Activated CD4-positive, alpha-beta T cell treated with anti-CD3 and anti-CD28 coated beads for 48 hours (primary cell): ENCODE measurements at places on chromosomes 6 and 20.
A peak's percentile ranks its signal among the peaks of the same experiment; 100 is the strongest.

GRCh38 chr6:2976571-2977085 lies 5.3 kb upstream of the SERPINB6 start:
- DNase-seq: no peak

- peak; percentile 86 for DNase-seq
Measured at GRCh38 chr6:33312361-33313104, 1.3 kb downstream of the TAPBP start.

- peak; percentile 71 for DNase-seq
Measured at GRCh38 chr6:138161338-138162110, at the start of gene ARFGEF3. ARFGEF3 (plus strand) TSS chr6:138161939; CDS start chr6:138162087, 148 bp downstream.

GRCh38 chr6:119717942-119718341 lies 368.4 kb upstream of the MAN1A1 start:
- DNase-seq: no peak

GRCh38 chr20:12788632-12789299 lies 220.0 kb upstream of the SPTLC3 start:
- no peak for DNase-seq

DNA sequence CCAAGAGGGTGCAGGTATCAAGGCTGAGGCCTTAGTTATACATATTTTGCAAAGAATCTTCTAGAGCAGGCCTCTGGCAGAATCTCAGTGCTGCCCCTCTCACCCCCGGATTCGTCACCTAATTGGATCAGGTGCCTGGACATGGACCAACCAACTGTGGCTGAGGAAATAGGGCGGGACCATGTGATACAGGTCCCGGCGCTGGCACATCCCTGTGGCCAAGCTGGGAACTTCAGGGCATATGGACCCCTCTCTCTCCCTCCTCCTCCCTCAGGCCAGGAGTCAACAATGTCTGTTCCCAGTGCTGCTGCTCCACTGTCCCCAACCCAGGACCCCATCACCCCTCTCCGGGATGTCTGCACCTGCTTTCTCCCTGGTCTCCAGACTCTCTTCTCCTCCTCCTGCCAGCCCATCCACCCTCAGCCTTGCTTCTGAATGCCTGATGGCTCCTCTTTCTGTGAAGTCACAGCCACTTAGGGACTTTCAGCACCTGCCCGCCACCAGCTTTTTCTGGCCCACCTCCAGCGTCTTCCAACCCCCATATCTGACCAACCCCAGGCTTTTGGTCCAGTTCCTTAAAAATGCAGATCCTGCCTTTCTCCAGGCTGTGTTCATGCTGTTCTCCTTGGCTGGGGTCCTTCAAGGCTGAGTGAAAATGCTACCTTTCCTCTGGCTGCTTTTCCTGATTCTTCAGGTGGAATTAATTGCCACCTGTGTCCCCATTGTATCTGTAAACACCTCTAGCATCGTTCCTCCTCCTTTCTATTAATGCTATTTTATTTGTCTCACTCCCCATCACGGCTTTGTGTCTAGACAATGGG lies 19.0 kb upstream of the MLN start:
- peak; percentile 27 for DNase-seq

DNA sequence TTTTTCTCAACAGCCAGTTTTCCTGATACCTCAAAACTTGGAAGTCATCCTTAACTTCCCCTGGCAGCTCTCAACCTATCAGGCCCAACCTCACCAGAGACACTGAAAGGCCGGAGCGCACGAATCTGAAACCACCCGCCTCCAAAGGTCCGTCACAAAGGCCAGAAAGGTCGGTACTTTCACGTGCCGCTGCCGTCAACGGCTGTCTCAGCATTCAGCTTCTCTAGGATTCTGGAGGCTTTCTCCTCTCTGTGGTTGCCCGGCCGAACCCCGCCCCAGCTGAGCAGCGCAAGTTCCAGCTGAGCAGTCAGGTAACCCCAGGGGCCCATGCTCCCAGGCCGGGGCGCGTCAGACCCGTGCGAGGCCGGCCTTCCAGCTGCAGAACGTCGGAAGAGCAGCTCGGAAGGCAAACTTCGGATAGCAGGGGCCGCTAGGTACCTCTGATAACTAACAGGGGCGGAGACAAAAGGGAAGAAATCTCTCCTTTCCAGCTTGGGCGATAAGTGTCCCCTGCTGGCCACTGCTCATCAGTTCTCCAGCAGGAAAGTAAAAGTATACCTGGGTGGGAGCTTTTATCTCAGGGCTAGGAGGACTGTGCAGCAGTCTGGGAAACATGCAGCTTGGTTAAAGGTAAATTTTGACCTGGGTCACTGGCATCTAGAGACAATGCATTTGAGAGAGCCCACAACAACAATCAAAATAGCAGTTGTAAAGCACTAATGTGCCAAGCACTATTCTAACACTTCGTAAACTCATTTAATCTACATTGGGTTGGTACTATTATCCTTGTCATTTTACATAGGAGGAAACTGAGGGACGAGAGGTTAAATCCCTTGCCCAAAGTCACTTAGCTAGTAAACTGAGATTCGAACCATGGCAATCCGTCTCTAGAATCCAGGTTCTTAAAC lies 16.1 kb downstream of the ZSCAN12 start:
- peak; percentile 65 for DNase-seq

- DNase-seq: no peak
Measured at GRCh38 chr6:78709021-78709420, 158.3 kb upstream of the IRAK1BP1 start.

DNA sequence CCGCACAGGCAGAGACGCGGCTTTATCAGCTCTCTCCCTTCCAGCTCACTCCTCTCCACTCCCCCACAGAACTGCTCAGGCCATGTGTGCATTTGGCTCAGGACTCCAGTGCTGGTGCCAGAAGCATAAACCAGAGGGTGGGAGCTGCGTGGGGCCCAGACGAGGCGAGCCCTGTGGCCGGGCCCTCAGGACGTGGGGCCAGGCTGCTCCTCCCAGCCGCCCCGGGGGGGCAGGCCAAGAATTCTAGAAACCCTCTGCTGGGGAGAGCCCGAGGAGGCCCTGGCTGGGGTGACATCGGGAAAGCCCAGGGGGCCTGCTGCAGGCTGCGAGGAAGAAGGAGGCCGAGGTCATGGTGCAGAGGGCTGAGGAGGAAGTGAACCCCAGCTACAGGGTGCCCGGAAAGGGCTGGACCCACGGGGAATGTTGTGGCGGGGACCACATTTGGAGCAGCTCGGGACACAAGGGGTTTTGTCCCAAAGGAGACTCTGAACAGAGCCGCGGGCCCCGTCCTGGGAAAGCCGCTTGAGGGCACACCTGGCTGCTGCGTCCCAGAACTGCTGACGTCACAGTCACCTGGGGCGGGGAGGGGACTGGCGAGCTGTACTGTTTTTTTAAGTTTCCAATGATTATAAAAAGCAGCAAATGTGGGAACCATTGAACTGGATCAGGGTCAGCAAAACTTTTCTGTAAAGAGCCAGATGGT lies 107.1 kb downstream of the BANF2 start:
- DNase-seq: no peak

- no peak for DNase-seq
Measured at GRCh38 chr6:39493777-39494176, 171.3 kb upstream of the KCNK16 start.

DNA sequence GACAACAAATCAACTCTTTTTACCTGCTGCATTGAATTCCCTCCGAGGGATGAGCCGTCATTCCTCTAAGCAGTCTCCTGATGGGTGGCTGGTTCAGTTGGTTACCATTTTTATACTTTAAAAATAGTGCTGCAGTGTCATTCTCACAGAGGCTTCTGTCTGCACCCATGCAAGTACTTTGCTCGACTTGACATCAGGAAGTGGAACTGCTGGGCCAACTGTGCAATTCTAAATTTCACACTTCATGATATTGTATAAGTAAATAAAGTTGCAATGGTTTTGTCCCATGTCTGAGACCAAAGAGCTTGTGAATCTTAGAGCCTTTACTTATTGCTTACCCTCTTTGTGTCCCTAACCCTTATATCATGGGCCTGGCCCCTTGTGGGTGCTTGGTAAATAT lies 2.5 kb downstream of the BTN3A1 start:
- DNase-seq: no peak

DNA sequence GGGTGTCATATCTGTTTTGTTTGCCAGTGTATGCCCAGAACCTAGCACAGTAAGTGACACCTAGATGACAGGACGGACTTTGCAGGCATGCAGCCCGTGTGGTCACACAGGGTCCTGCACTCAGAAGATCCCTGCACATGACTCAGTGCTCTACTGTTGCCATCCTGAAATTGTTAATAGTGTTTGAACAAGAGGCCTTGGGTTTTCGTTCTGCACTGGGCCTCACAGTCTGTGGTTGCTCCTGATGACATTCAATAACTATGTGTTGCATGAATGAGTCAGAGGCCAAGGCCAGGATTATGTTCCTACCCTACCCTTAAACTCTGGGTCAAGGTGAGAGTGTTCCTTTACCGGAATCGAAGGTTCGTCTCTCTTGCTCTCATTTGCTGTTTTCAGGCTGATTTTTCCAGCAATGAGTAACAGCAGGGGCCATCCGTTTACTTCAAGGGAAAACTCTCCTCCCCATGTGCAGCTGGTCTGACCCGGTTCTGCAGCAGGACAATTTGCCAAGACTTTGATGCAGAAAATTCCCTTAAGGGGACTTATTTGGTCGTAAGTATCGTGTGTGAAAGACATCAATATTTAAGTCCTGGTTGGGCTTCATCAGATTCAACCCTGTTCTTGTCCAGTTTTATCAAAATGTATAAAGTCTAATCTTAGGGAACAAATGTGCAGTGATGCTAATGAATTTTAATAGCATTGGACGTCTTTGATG lies 13.0 kb upstream of the PFDN4 start:
- DNase-seq: no peak

DNA sequence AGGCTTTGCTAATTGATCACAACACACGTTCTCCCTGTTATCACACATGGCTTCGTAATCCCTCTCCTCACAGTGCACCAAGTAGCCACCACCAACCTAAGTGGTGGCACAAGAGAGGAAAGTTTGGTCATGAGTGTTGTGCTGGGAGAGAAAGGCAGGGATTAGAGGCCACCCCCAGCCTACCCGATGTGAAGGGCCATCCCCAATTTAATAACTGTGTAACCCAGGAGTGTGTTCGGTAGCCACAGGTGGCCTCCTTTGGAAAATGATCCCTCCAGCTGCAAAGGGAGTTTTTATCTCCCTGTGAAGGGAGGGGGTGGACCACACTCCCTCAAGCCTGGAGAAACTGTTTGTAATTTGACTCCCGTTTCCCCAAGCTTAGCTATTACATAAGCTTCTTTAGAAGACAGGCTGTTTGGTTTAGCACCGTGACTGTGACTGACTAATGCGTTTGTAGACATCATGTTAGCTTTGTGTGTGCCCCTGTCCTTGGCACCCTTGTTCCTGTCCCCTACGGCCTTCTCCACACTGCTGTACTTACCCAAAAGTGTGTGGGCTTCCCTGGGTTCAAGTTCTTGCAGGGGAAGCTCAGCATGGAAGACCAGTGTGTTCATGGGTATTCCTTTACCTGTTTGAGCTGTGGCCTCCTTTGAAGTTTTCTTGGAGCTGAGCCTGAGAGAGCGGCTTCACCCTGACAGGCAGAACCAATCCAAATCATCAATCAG lies 20.6 kb downstream of the PPP1R16B start:
- DNase-seq: no peak

DNA sequence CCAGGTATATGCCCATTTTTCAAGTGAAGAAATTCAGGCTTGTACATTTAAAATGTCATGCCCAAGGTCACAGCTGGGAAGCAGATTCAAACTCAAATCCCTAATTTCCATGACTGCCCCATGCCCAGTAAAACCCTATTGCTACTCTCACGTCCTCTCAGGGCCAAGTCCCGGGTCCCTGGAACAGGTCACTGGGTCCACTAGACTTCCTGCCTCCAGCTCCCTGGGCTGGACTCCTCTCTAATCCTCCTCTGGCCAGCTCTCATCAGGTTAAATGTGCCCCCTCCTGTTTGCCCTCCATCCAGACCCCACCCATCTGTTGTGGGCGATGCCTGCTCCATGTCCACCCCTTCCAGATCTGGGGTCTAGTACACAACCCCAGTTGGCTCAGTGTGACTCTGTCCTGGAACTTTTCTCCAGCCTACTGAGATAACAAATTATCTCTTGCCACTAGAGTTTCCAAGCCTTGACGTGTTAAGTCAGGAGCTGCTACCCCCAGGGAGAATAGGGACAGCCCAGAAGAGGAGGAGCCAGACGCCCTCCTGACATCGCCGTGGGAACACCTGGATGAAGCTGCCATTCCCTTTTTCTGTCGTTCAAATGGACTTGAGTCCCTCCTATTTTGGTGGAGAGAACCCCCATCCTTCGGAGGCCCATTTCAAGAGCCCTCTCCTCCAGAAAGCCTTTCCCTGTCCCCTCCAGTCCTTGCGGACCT lies 3.7 kb upstream of the SPDEF start:
- DNase-seq: no peak

DNA sequence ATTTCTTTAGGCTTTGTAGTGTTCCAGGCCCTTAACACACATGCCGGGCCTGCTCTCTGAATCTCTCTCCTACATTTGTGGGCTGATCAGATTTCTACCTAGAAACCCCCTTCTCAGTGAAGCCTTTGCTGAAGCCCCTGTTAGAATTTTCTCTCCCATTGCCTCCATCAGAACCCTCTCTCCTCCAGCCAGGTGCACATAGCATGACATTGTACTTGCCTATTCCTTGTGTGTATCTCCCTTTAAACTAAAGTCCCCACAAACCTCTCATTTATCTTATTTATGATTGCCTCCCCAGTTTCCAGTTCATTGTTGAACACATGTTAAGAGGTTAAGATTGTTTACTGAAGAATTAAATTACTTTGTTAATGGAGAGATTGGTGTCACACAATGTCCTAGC lies 325.5 kb upstream of the CITED2 start:
- DNase-seq: no peak

DNA sequence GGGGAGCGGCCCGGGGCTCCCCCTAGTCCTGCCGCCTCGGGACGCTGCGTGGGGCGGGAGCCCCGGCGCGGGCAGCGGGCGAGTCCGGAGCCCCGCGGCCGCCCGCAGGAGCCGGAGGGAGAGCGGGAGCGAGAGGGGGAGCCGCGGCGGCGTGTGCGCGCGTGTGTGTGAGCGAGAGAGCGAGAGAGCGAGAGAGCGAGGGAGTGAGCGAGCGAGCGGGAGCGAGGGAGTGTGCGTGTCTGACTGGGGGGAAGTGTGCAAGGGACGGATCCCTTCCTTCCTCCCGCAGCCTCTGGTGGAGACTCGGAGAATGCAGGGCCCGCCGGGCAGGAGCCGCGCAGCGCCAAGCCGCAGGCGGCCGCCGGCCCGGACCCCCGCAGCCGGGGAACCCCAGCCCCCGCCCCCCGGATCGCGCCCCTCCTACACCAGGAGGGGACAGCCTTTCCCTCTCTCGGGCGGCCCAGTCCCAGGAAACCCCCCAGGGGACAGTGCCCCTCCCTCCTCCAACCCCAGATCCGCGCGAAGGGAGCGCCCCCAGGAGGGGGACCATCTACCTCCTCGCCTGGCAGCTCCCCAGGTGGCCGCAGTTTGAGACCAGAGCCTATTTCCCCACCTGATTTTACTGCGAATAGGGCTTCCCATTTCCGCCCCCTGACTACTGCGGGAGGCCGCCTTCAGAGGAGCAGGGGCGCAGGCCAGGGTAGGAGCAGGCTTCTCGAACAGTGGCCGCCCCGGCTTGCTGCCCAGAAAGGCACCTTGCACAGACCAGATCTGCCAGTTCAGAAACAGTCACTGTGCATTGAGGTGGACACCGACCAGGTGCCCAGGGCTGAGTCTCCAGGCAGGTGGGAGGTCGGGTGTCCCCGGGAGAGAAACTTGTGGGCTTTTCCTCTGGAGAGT lies at the start of gene CDH22:
Gene CDH22 (minus strand): TSS at position 241 of the 900 bp plus-strand sequence. CDS start 57,204 bp downstream, outside the sequence.
- DNase-seq: peak; percentile 64

GRCh38 chr20:51594236-51595057 lies 51.9 kb upstream of the NFATC2 start:
- DNase-seq: no peak

- DNase-seq: peak; percentile 54
Measured at GRCh38 chr6:139161169-139161568, 26.3 kb downstream of the HECA start.

GRCh38 chr6:14128746-14129145 lies 11.2 kb downstream of the CD83 start:
- no peak for DNase-seq
